ENCODE measurements at places on chromosomes 6 and 20. TPM values are rescaled to one million over a fixed set of nuclear protein-coding genes. Genes with fewer than 3 reads are reported as not detected.

DNA sequence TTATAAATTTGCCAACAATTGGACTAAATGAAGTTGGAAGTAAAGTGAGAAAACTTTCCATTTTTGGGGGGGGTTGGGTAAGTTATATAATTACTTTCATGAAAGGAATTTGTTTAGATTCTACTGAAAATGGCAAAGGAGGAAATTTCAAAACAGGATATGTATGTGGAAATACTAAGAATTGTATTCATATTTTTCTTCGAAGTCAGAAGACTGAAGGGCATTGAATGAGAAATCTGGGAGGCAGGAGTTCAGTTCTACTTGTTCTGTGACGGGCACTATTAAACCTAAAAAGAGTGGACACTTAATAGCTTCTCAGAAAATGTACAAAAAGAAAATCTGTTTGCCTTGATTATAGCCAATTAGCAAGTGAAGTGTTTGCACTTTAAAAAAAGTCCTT, 114.7 kb downstream of the PRIM2 start:
- no peak for DNase-seq

DNA sequence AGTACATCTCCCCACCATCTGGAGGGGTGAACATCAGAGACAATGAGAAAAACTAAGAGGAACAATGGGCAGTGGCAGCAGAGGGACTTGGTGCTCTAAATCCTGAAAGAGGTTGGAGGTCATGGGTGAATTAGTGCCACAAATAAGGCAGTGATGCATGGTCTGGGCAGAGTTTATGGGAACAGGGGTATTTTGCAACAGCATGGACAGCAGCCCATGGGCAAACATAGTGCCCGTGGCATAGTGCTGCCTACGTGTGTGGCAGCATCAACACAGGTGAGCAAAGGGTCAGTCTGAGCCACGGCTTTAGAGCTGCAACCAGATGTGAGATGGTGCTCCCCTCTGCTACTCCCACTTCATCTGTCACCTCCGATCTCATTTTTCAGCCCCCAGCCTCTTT, 459.1 kb upstream of the CITED2 start:
- no peak for DNase-seq

- no peak for DNase-seq
These were observed 3.2 kb upstream of the PPP1R3G start for GRCh38 chr6:5081955-5082354.

GRCh38 chr6:63964366-63964765, 328.8 kb downstream of the PHF3 start:
- DNase-seq = no peak

DNA sequence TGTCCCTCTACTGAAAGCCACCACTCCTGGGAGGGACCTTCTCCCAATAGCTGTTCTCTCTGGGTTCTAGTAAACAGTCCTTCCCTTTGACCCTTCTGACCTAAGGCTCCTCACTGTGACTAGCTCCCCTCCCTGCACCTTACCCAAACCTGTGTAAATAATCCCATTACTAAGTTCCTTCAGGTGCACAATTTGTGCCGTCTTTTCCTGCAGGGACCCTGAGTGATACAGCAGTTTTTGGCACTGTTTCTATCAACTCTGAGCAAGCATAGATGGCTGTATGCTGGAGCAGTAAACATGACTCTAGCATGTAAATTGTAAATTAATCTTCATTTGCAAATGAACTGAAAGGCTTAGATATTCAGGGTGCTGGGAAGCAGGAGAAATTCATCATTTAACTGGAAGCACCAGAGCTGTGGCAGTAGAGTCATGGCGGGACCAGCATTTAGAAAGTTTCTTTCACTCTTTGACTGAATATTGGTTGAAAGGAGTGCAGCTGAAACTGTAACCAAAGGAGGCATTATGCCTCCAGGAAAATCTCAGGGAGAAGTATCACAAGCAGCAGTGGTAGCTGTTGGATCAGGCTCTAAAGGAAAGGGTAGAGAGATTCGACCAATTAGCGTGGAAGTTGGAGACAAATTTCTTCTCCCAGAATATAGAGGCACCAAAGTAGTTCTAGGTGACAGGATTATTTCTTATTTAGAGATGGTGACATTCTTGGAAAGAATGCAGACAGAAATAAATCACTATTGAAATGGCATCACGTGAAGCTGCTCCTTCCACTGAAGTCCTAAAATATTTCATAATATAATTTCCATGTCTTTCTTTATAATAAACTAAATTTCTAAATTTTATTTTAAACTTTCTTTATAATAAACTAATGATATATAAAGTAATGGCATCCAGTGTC, 117.8 kb downstream of the TCP11 start:
- no peak for DNase-seq

DNA sequence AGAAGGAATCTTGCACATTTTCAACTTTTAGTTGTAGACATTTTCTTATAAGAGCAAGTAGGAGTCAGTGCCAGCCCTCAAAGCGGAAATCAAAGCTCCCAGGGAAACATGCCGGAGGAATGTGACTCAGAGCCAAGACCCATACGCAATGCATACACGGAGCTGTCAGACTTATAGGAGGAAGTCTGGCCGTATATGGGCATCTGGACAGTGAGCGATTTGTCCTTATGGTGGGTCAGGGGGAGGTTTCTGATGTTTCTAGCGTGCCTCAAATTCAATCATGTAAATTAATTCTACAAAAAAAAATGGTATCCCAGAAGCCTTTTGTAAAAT, 3.6 kb upstream of the CCN2 start:
- peak; percentile 91 for DNase-seq

DNA sequence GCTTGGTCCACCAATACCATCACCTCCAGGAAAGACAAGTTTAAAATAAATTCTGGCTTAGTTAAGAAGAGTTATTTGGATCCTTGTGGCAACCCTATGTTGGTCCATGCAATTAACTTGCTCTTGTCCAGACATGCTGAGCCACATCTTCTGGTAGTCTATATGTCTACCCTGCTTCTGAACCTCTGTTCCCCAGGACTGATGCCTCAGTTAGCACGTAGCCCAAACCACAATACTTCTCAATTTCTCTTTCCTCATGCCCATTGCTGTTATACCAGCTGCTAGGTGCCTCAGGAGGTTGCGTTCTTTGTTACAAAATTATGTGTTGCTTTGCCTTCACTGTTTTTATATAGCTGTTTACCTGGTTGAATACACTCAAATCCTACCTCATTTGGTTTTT, 116.4 kb upstream of the KCNQ5 start:
- no peak for DNase-seq

Gene NT5E
- 109 TPM for total RNA-seq

GRCh38 chr6:107690643-107691061, 133.5 kb downstream of the SCML4 start:
- DNase-seq = no peak

DNA sequence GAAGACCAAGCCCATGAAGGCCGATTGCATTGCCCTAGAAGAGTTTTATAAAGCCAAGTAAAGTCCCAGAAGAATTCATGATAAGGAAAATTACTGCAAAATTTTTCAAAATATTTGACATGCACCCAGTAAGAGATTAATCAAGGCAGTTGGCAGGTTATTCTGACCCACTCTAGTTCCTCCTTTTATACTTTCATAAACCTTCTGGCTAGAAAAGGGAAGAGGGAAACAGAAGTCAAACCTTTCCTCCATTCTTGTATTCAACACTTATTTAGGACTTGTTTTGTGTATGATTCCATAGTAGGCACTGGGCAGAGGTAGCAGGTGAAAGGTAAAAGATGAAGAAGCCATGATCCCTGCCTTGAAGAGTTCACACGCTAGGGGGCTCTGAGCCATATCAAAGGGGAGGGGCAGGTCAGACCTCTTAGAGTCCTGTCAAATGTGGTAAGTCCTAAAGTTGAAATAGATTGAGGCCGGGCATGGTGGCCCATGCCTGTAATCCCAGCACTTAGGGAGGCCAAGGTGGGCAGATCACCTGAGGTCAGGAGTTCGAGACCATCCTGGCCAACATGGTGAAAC, 85.4 kb downstream of the NDUFAF5 start:
- no peak for DNase-seq
